ENCODE measurements at places on chromosomes 3 and 15.

- DNase-seq, result no peak
These were observed 28.2 kb upstream of the MGA start for GRCh38 chr15:41631880-41632470.

GRCh38 chr15:63474810-63475316 lies 29.5 kb upstream of the USP3 start:
- no peak for DNase-seq

DNA sequence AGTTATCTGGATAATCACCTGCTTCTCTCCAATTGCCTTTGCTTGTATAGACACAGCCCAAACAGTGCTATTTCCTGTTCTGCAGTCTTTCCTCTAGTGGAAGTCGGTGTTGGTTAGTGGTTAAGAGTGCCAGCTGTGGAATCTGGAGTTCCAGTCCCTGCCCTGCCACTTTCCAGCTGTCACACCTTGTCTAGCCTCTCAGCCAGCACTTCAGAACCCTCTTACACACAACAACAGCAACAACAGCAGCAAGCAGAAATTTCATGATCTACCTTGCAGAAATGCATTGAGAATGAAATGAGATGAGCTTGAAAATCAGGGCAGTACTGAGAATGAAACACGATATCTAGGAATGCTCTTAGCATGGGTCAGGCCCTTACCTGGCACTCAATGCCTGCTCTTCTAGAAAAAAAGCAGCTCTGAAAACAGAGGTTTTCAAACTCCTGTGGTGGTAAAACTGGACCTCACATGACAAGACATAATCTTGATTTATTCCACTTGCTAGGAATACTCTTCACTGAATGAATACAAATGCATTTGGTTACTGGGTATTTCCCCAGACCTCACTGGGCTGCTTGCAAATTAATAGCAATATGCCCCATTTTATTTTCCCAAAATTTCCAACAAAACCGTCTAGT lies 3.3 kb upstream of the WNT5A start:
- DNase-seq, result no peak

DNA sequence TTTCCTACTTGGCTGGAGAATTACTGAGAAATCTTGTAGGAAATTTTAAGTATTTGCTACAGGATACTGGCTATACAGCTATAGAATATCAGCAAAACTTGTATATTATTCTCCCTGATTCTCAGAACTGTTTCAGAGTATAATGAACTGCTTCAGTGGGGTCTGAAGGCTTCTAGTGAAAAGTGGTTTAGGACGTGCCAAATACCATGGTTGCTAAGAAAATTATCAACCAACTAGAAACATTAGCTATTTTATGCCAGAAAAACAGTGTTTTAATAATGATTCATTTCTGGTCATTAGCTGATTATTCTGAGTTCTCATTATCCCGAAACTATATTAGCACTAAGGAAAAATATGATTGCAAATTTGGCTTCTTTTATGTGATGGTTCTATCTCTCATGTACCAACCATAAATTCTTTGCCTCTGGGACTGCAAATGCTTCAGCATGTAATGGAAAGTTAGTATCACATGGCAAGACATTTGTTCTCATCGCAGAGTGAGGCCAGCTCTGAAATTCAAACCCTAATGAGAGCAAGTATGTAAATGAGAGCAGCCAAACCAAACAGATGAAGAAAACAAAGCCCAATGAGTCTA lies 11.0 kb upstream of the TSC22D2 start:
- no peak for DNase-seq

GRCh38 chr15:67508407-67508806 lies 12.5 kb upstream of the C15orf61 start:
- no peak for DNase-seq

- DNase-seq, result no peak
These were observed 34.4 kb downstream of the POC1A start for GRCh38 chr3:52119826-52120225.

DNA sequence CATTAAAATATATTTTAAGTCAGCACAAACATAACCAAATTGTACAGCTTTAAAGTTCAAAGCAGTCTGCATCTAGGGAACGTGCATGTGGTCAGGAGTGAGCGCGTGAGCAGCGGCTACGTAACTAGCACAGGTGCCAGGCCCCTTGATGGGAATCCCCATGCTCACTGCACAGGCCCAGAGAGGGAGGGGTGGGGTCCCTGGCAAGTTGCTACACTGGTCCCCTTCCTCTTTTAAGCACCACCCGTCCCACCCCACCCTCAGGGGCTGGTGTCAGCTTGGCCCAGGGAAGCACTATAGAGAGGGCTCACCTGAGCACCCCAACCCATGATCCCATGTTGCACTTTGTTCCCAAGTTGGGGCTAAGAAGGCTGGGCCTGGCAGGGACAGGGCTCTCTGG lies 835 bp upstream of the GMPPB start:
- DNase-seq, result no peak

DNA sequence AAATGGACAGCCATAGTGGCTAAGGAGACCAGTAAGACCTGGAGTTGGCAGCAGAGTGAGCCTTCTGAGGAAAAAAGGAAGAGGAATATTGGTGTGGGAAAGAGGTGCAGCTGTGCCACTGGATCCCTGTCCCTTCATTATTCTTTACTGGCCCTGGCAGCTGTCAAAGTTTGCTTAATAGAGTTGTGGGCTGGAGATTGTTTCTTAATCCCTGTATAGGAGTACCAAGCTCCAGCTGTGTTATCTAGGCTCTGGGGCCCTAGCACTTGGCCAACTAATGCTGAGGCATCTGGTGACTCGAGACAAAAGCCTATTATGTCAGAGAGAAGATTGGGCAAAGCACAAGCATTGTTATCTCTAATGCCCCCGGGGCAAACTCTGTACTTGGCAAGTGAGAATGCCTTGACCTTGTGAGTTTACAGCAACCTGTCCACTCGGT lies 61.4 kb downstream of the ZNF609 start:
- no peak for DNase-seq

DNA sequence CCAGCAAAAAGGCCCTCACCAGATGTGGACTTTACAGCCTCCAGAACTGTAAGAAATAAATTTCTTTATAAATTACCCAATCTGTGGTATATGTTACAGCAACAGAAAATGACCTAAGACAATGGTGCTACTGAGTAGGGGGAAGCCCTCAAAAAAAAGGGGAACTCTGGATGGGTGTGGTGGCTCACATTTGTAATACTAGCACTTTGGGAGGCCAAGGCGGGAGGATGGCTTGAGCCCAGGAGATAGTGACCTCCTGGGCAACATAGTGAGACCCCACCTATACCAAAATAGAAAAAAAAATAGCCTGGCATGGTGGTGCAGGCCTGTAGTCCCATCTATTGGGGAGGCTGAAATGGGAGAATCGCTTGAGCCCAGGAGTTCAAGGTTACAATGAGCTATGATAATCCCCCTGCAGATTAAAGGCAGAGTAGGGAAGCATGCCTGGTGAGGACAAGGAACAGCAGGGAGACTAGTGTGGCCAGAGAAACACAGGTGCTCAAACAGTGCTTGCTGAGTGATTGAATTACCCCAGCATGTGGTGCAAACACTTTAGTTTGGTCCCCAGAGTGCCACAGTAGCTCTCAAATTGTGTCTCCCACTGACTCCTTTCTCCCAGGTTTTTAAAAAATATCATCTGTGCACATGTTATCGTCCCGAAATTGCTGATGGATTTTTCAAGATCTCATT lies 13.9 kb upstream of the USP3 start:
- DNase-seq, result no peak

DNA sequence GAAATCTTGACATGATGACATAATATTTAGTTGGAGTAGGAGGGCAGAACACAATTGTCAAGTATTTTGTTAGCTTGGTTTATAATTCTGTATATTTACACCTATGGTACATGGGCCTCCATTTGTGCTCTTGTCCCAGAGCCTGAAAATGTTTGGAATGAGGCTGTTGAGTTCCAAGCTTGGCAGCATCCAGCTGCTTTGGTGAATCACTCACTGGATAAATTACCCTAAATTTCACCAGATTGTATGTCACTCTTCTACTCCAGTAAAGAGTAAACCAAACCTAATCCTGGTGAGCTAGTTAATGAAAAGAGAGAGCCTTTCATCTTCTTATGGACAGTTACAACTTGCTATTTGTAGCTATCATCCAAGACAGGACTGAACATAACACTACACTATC lies 928.7 kb downstream of the DIPK2A start:
- DNase-seq, result no peak

DNA sequence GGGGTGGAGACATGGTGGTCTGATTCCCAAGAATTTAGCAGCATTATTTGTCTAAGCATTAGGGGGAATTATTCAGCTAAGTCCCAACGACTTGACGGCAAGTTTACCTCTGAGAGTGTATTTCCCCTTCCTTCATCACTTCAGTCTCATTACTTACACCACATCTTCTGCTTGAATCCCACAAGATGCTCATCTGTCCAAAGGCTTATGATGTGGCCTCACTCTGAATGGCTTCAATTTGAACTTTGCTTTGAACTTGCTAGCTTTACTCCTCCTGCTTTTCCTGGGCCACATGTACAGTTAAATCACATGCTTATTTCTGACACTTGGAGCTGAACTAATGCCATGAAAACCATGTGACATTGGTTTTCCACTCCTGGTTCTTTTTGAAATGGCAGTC lies 231.3 kb upstream of the SATB1 start:
- no peak for DNase-seq

GRCh38 chr15:64149893-64150578 lies 1.5 kb upstream of the SNX22 start:
- DNase-seq, result no peak

- DNase-seq, result no peak
These were observed 172.7 kb upstream of the PRICKLE2 start for GRCh38 chr3:64398006-64398405.

- DNase-seq, result no peak
These were observed 129.8 kb upstream of the GBE1 start for GRCh38 chr3:81891055-81891895.
